ENCODE measurements at places on chromosomes 2 and 18.

DNA sequence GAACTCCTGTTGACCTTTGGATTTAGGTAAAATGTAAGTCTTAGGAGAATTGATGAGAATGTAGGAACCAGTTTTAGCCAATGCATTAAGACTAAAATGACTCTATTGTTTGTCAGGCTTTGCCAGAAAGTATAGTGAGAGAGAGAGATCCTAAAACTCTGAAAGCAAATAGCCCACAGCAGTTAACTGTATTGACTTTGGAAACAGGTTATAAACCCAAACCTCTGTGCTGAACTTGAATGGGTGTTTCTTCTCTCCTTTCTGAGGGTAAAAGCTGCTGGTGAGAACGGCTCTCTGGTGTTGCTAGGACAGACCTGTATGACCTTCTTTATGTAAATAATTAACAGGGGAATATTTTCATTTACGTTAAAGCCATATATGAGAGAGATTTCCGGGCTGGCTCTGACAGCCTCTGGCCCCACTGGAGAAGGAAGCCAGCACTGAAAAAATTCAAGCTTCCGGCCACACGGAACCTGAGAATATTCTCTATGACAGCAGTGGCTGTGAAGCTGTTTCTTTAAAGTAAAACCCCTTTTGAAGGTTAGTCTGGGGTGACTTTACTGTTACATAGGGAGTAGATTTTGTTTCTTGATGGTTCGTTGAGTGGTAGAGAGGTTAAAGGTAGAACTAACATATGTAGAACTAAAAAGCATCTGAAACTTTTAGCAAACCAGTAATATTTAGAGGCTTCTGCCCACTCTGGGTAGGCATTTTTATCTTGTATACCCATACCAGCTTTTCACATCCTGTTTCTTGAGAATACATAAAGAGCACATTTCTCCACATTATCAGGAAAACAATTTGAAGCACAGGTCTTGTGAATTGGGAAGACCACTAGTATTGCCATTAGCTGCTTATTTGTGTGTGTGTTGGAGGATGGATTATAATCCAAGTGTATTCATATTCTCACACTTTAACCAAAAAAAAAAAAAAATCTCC lies 123.8 kb downstream of the SPTBN1 start:
- no peak for DNase-seq

GRCh38 chr2:206940546-206940945 lies 1.2 kb downstream of the CPO start:
- no peak for DNase-seq

DNA sequence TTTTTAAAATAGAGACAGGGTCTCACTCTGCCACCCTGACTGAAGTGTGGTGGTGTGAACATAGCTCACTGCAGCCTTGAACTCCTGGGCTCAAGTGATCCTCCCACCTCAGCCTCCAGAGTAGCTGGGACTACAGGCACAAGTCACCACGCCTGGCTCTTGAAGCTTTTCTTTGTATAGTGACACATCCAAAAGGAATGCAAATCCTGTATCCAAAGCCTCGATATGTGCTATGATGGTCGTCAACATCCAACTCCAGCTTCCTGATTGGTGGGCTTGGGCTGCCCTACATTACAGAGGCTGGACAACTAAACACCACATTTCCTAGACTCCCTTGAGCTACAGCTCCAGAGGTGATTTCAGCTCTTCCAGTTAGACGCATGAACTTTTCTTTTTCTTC lies 101.7 kb upstream of the PGAP1 start:
- DNase-seq, result no peak

DNA sequence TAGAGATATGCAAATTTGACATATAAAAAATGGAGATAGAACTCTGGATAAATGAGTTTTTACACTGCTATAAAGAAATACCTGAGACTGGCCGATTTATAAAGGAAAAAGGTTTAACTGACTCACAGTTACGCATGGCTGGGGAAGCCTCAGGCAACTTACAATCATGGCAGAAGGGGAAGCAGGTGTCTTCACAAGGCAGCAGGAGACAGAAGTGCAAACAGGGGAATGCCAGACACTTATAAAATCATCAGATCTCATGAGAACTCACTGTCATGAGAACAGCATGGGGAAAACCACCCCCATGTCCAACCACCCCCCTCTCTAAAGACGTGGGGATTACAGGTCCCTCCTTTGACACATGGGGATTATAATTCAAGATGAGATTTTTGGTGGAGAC lies 1540.2 kb upstream of the SLC39A10 start:
- DNase-seq, result no peak

DNA sequence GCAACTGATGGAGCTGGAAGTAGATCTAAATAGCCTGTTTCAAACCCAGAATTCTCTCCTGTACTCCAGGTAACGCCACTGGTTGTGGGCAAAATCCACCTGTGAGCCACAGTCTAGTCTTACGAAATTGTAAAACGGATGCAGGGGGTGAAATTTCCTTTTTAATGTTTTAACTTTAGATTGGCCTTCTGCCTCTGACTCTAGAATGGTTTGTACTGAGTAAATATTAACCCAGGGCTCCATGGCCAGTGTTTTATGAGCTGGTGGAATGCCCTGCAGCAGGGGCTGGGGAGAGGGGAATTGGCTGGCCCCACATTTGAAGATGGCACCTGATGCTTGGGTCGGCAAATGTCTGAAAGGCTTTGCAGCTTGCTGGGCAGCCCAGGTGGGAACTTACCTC lies 156.6 kb downstream of the MYCN start:
- no peak for DNase-seq

DNA sequence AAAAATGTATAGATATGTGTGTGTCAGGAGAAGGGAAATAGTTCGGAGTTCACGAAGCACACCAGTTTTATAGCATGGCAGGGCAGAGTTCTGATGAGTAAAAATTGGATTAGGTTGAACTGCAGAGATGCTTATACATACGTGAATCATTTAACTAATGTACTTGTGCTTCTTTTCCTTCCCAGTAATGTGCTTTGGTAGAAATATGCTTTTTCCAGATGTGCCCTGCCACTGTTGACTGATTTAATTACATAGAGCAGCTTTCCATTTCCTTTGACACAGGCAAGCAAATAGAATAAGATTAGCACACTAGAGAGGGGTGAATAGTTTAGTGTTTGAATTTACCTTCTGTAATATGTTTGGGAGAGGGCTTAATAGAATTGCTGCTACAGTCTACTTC lies 28.9 kb upstream of the ARMC9 start:
- no peak for DNase-seq

DNA sequence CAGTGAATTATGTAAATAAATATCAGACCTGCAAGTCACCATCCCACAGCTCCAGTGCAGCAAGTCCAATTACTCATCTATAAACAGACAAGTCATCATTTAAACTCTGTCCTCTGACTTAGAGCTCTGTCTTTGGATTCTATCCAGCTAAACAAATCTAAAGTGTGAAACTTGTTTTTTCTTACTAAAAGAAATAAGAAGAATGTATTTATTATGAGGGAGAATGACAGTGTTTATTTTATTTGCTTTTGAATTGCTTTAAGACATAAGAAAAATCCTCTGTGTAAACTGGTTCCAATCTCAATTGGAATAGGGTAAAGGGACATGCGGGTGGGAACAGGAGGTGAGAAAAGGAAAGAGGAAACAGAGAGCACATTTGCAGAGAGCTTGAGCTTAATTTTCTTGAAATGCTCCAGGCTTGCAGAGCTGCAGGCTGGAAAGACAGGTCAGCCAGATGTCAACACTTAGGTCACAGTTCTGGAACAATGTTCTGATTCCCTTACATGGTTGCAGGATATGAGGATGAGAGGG lies 355.8 kb downstream of the MEIS1 start:
- no peak for DNase-seq

DNA sequence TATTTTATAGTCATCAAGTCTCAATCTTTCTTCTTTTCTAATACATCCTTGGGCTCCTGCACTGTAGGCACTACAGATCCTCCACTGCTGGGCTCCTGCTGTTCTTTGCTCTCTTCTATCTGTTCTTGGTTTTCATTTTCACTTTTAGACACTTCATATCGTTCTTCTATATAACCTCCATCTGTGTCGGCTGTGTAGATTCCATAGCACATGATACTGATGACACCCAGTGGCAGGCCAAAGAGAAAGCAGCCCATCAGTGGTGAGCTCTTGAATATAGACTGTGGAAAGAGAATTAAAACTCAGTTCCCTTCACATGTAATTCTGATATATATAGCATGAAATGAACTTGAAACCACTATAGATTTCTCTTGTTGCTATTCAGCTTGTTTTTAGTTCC lies 38.0 kb downstream of the TMX3 start:
- DNase-seq, result no peak

GRCh38 chr2:26786207-26787028 lies 562 bp downstream of the CENPA start:
- no peak for DNase-seq

GRCh38 chr2:177171418-177171865 lies 41.2 kb upstream of the HNRNPA3 start:
- no peak for DNase-seq

- DNase-seq, result no peak
These were observed 44.9 kb downstream of the ACKR3 start for GRCh38 chr2:236614551-236614950.

DNA sequence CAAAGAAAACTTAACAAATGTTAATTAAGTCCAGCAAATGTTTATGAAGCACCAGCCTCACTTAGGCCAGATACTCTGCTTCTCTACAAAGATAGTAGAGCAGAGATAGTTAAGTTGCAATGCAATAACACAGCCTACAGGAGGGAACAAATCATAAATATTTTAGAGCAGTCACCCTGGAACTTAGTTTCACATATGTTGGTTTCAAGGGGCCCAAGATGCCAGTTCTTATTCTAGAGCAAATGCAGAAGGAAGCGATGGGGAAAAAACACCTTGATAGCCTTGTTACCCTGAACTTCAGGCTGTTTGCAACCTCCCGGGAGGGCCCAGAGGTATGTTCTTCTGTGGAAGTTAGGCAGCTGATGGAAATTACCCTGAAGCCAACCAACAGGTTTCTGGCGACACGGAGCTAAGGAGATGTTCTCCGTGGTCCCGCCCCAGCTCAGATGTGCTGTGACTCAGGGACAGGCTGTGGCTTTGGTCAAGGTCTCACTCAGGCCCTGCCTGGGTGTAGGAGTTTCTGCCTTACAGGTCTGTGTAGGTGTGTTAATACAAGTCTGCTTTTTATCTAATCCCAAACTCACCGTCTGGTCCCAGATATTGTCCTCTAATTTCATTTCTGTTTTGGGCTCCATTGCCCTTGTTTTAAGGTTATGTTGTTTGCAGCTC lies 3.8 kb downstream of the CTIF start:
- no peak for DNase-seq

DNA sequence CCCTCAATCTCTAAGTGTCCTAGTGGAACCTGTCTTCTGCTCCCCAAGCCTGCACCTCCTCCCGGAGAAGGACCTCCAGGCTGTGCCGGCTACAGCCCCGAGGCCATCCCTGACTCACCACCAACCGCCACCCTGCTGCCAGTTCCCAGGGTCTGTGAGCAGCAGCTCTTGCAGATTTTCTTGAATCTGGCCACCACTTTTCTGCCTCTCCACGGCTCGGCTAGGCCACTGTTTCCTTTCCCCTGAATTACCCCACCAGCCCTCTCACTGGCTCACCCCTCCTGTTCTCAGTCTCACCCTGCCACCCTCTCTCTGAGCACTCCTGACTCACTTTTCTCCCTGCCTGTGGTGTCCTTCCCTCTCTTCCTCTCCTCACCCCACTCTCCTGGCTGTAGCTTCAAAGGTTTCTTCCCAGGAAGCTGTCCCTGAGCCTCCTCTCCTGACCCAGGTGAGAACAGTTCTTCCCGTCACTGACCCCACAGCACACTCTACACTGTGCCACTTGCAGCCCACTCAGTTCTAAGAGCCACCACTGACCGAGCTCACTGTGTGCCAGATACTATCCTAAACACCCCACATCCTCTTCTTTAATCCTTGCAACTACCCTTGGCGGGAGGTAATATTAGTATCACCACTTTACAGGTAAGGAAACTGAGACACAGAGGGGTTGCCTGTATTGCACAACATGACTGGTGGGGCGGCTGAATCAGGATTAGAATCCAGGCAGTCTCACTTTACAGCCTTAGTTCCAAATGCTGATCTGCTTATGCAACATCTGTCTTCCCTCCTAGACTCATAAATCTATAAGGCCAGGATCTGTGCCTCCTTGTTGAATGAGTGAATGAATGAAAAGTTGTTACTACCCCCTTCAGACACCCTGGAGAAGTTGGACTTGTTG lies 111.6 kb downstream of the SMAD7 start:
- no peak for DNase-seq

- no peak for DNase-seq
These were observed 184.5 kb upstream of the CWC22 start for GRCh38 chr2:180191432-180192124.

DNA sequence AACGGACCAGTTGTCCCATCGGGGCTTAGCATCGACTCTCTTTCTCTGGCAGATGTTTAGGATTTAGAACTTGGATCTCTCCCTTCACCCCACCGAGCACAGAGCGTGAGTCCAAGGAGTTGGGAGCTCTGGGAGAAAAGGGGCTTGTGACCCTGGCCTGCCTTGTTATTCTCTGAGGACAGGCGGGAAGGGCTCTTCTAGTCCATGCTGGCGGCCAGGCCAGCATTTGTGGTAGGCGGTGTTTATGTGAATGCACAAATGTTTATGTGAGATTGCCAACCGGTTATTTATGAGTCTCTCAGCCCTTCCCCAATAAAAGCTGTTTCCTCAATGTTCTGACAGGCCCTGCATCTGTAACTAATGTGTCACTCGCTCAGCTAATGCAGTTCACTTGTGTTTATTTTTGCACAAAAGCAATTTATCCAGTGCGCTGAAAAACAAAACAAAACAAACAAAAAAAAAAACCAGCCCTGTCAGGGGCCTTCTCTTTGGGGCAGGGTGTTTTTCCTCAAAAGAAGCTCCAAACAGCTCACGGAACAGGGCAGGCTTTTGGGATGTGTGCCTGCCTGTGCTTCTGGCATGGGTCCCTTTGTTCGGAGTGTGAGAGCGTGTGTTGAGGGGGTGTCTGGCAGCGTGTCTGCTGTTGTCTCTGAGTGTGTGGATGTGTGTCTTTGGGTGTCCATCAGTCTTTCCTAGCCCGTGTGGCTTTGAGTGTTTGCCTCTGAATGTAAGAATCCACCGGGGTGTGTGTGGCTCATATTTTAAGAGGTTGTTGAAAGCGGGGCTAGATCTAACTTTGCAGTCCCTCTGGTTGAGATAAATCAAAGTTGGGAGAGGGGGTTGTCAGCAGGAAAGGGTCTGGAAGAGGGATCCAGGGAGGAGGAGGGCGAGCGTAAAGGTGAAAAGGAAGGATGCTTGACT lies 52.8 kb upstream of the HAAO start:
- no peak for DNase-seq

- no peak for DNase-seq
These were observed 1618.8 kb upstream of the ACVR2A start for GRCh38 chr2:146226077-146226476.

GRCh38 chr2:134320930-134321329 lies 67.1 kb downstream of the MGAT5 start:
- no peak for DNase-seq

DNA sequence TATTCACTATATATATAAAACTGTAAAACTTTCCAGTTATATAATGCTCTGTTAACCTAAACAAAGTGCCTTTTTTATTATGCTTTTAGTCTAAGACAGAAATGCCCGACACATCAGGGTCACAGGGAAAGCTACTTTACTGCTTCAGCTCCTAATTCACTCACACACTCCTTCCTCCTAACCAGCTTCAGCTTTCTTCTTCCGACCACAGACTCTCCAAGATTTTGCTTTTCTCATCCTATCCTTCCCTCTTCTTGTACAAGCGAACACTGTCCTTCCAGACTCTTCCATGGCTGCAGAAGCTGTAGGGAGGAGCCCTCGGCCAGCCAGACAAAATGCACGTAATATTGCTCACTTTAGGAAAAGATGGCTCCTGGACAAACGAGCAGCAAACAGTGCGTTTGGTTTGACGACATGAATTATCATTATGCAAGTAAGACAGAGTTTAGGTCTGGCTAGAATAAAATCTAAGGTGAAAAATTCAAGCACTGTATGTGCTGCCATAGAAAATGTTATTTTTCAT lies 47.5 kb upstream of the HNRNPA3 start:
- DNase-seq, result no peak
